ENCODE measurements at places on chromosomes 3 and 15. TPM values are rescaled to one million over a fixed set of nuclear protein-coding genes. Genes with fewer than 3 reads are reported as not detected.

SPINK8 gene
- not detected for total RNA-seq

CTXN2 gene
- total RNA-seq, result not detected

LRRC49 gene
- 9.1 TPM for total RNA-seq

CCDC39 gene
- 6.7 TPM for total RNA-seq

POPDC2 gene
- total RNA-seq, result 3.0 TPM

BCL2A1 gene
- 27.4 TPM for total RNA-seq

EIF1B gene
- total RNA-seq, result 43.4 TPM

ZIC1 gene
- total RNA-seq, result not detected

LRRC31 gene
- total RNA-seq, result 0.43 TPM

SHC4 gene
- total RNA-seq, result 1.9 TPM

SEMA6D gene
- 64.5 TPM for total RNA-seq

- no peak overlapping the region for H3K27ac ChIP-seq
- no peak for DNase-seq
- no peaks in the 10 kb centered on the region for H3K27me3 ChIP-seq
- H3K36me3 ChIP-seq, result no peaks in the 10 kb centered on the region
- H3K4me3 ChIP-seq, result no peak overlapping the region
Observed at GRCh38 chr3:61820306-61820992, 259.1 kb downstream of the PTPRG start.

DNA sequence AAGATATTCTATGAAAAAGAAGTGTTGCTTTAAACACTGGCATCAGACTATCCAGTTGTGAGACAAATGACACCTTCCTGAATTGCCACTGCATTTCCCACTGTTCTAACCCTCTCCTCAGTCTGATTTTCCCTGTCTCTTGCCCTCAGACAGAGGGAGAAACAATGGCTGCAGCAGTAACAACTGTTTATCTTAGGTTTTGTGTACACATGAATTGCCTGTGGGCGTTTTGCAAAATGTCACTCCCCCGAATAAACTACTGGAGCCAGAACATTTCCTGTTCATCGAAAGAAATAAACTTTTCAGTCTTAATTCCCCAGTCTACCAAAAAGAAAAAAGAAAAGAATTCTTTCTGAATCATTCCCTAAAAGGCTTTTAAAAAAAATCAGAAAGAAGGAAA lies 155.1 kb downstream of the MAGI1 start:
- H3K36me3 ChIP-seq, result no peaks in the 10 kb centered on the region
- no peaks in the 10 kb centered on the region for H3K27me3 ChIP-seq
- no peak overlapping the region for H3K27ac ChIP-seq
- H3K4me3 ChIP-seq, result no peak overlapping the region
- peaks cover 6% of the 10 kb centered on the region for H3K4me1 ChIP-seq

DNA sequence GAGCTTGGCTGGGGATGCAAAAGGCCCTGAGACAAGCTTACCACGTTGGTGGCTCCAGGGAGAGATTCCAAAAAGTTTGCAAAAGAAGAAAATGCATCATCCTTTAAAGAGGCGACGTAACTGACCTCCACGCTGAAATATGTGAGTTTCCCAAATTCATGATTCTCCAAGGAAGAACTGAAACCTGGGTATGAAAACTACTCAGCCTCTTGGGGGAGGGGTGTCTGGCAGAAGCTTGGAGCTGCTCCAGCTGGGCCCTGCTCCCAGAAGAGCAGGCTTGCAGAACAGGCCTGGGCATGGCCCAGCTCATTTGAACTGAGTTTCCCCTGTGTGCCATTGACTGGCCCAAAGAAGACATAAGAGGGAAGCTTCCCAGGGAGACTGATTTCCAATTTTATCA lies 20.5 kb downstream of the CPN2 start:
- H3K27ac ChIP-seq, result no peak overlapping the region
- peaks cover 4% of the 10 kb centered on the region for H3K27me3 ChIP-seq
- no peaks in the 10 kb centered on the region for H3K36me3 ChIP-seq
- peaks cover 2% of the 10 kb centered on the region for H3K4me1 ChIP-seq

- no peak for DNase-seq
- H3K4me1 ChIP-seq, result no peaks in the 10 kb centered on the region
- H3K36me3 ChIP-seq, result peaks cover 4% of the 10 kb centered on the region
- H3K27me3 ChIP-seq, result no peaks in the 10 kb centered on the region
- H3K4me3 ChIP-seq, result no peak overlapping the region
- H3K27ac ChIP-seq, result no peak overlapping the region
Observed at GRCh38 chr15:74578496-74578994, 37.1 kb upstream of the CLK3 start.

DNA sequence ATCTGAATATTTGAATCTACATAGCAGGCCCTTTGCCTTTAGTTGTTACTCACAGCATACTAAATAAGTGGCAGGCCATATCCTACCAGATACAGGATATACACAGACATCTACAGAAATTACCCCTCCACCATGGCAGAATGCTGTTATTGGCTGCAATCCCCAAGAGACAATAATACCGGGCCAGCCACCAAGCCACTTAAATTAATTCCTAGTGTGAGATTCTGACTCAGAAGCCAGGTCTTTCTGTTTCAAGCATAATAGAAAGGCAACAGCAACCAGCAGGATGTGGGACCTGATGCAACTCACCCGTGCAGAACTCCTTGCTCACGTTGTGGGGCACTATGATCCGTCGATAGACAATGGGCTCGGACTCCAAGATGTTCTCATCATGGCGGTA lies 39.8 kb downstream of the CLK3 start:
- peaks cover 6% of the 10 kb centered on the region for H3K36me3 ChIP-seq
- no peak for DNase-seq
- no peak overlapping the region for H3K27ac ChIP-seq

DNA sequence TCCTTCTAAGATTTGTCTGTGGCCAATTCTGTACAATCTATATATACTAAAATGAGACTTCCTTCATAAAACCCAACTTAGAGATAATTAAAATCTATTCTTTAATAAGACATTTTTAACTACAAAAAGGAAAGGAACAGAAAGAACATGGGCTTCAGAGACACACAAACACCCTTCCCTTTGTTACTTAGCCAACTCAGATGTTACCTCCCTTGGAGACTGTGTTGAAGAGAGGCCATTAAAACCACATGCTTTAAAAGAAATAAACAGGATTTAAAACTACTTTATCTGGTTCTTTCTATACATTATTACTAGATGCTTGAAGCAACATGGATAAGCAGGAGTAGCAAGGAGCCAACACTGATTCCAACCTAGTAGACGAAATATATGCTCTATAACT lies 42.0 kb downstream of the LRRFIP2 start:
- H3K4me1 ChIP-seq, result no peaks in the 10 kb centered on the region
- peaks cover 2% of the 10 kb centered on the region for H3K36me3 ChIP-seq
- no peak for DNase-seq

- H3K27me3 ChIP-seq, result no peaks in the 10 kb centered on the region
- no peak overlapping the region for H3K4me3 ChIP-seq
- no peaks in the 10 kb centered on the region for H3K4me1 ChIP-seq
- peak; percentile 54 for DNase-seq
Observed at GRCh38 chr3:82133070-82133606, 371.7 kb upstream of the GBE1 start.

DNA sequence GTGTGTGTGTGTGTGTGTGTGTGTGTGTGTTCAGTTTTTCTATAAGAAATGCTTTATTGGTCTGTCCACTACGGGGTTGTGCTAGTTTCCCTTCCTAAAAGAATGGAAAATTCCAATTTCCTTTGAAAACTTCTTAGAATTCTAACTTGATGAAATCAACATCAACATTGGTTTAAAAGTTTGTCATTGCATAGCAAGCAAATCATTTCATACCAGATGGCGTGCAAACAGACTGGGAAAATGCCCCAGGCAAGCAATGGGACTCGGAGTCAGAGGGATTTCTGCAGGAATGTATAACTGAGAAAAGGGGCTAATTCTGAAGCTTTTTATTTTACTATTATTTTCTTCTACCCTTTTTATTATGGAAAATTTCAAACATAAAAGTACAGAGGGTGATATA lies 13.1 kb upstream of the DYNC1LI1 start:
- H3K27ac ChIP-seq, result no peak overlapping the region
- H3K27me3 ChIP-seq, result no peaks in the 10 kb centered on the region
- H3K4me1 ChIP-seq, result no peaks in the 10 kb centered on the region
- DNase-seq, result no peak
- no peak overlapping the region for H3K4me3 ChIP-seq

DNA sequence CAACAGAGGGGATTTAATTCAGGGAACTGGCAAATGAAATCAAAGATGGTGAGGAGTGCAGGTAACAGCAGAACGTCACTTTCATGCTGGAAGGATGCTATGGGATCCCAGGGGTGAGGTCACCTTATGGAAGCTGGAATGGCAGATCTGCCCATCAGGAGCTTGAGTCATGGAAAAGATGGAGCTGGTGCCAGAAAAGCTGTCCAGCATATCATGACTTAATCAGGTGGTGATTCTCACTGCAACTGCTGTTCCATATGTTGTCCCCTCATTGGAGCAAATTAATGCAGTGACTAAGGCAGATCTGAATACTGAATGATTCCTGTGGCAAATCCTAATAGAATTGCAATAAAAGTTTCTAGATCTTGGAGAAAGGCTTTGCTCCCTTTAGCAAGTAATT lies 38.4 kb downstream of the HHLA2 start:
- no peaks in the 10 kb centered on the region for H3K36me3 ChIP-seq
- no peak for DNase-seq
- no peaks in the 10 kb centered on the region for H3K4me1 ChIP-seq
- no peak overlapping the region for H3K4me3 ChIP-seq
- H3K27me3 ChIP-seq, result no peaks in the 10 kb centered on the region
- no peak overlapping the region for H3K27ac ChIP-seq

GRCh38 chr3:23811919-23812318 lies 6.2 kb downstream of the UBE2E1 start:
- H3K4me3 ChIP-seq, result no peak overlapping the region
- H3K27ac ChIP-seq, result no peak overlapping the region
- no peak for DNase-seq
- no peaks in the 10 kb centered on the region for H3K27me3 ChIP-seq

GRCh38 chr3:148957586-148957985 lies 33.8 kb upstream of the GYG1 start:
- H3K4me1 ChIP-seq, result peaks cover 2% of the 10 kb centered on the region
- H3K27me3 ChIP-seq, result no peaks in the 10 kb centered on the region
- H3K36me3 ChIP-seq, result no peaks in the 10 kb centered on the region
- H3K4me3 ChIP-seq, result no peak overlapping the region
- no peak overlapping the region for H3K27ac ChIP-seq

- no peaks in the 10 kb centered on the region for H3K27me3 ChIP-seq
- peak; percentile 75 for DNase-seq
- peaks cover 27% of the 10 kb centered on the region for H3K4me1 ChIP-seq
- no peak overlapping the region for H3K27ac ChIP-seq
- H3K36me3 ChIP-seq, result no peaks in the 10 kb centered on the region
- H3K4me3 ChIP-seq, result no peak overlapping the region
Observed at GRCh38 chr3:195900436-195901355, 7.7 kb downstream of the TNK2 start.

- H3K27me3 ChIP-seq, result no peaks in the 10 kb centered on the region
- no peaks in the 10 kb centered on the region for H3K36me3 ChIP-seq
- DNase-seq, result no peak
Observed at GRCh38 chr3:158169091-158169491, 59.2 kb downstream of the RSRC1 start.

GRCh38 chr15:40549894-40550293 lies 14.9 kb downstream of the CCDC32 start:
- H3K36me3 ChIP-seq, result peaks cover 7% of the 10 kb centered on the region
- DNase-seq, result no peak
- no peaks in the 10 kb centered on the region for H3K27me3 ChIP-seq
- peak overlapping the region; percentile 75 for H3K27ac ChIP-seq
- peaks cover 22% of the 10 kb centered on the region for H3K4me1 ChIP-seq
- no peak overlapping the region for H3K4me3 ChIP-seq

GRCh38 chr15:74409225-74409624 lies 24.5 kb downstream of the SEMA7A start:
- H3K27me3 ChIP-seq, result no peaks in the 10 kb centered on the region
- no peaks in the 10 kb centered on the region for H3K36me3 ChIP-seq
- H3K27ac ChIP-seq, result no peak overlapping the region
- no peaks in the 10 kb centered on the region for H3K4me1 ChIP-seq

GRCh38 chr15:23081271-23081670 lies 41.9 kb upstream of the TUBGCP5 start:
- no peak for DNase-seq
- H3K27ac ChIP-seq, result no peak overlapping the region
- no peaks in the 10 kb centered on the region for H3K27me3 ChIP-seq

GRCh38 chr3:121821421-121822199 lies 13.2 kb downstream of the IQCB1 start:
- DNase-seq, result no peak
- peaks cover 60% of the 10 kb centered on the region for H3K36me3 ChIP-seq
- H3K27me3 ChIP-seq, result no peaks in the 10 kb centered on the region
- no peak overlapping the region for H3K4me3 ChIP-seq

DNA sequence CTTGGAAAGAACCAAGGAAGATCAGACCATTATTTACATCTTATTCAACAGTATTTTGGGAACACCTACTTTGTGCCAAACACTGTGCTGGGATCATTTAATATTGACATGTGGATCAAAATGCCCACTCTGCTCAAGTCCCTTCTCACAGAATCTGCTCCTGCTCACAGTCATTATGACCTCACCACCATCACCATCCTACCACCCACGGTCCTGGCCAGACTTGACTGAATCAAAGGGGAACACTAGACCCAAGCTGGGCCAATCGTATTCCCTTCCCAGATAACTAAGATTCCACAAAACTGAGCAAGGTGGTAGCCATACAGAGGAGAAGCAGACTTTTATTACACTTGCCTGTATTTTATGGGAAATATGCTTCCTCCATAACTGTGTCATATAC lies 3.4 kb upstream of the CEP152 start:
- no peak overlapping the region for H3K4me3 ChIP-seq
- H3K4me1 ChIP-seq, result peaks cover 4% of the 10 kb centered on the region
- peaks cover 3% of the 10 kb centered on the region for H3K27me3 ChIP-seq
- DNase-seq, result no peak

- H3K27ac ChIP-seq, result peak overlapping the region; percentile 4
- H3K27me3 ChIP-seq, result no peaks in the 10 kb centered on the region
- H3K36me3 ChIP-seq, result no peaks in the 10 kb centered on the region
- H3K4me1 ChIP-seq, result peaks cover 6% of the 10 kb centered on the region
- no peak for DNase-seq
Observed at GRCh38 chr3:112364291-112364690, 31.3 kb downstream of the CD200 start.

DNA sequence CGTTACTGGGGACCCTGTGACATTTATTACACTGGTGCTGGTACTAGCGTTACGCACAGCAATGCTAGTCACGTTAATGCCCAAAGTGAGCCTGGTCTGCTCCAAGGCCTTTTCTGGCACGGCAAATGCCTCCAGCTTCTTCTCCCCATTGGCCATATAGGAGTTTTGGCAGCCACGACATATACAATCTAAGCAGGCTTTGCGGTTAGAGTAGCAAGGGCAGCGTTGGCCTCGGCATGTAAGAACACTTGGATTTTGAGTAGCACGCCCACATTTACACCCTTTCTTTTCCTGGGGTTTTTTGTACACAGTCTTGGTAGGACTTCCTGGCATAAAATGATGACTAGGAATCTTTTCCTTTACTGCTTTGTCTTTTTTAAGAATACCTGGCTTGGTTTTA lies 44.9 kb downstream of the MSL2 start:
- no peak overlapping the region for H3K27ac ChIP-seq
- H3K27me3 ChIP-seq, result no peaks in the 10 kb centered on the region
- H3K4me3 ChIP-seq, result no peak overlapping the region

GRCh38 chr3:147843331-147843730 lies 434.2 kb downstream of the ZIC1 start:
- H3K27me3 ChIP-seq, result no peaks in the 10 kb centered on the region
- no peak overlapping the region for H3K27ac ChIP-seq
- no peaks in the 10 kb centered on the region for H3K4me1 ChIP-seq
- H3K36me3 ChIP-seq, result no peaks in the 10 kb centered on the region
- DNase-seq, result no peak
- no peak overlapping the region for H3K4me3 ChIP-seq

GRCh38 chr3:133211449-133211848 lies 173.3 kb downstream of the TMEM108 start:
- H3K27ac ChIP-seq, result no peak overlapping the region
- DNase-seq, result peak; percentile 57
- H3K4me1 ChIP-seq, result no peaks in the 10 kb centered on the region

Data from lung (tissue), 17 donors.